ENCODE measurements at places on chromosomes 3 and 15.

DNA sequence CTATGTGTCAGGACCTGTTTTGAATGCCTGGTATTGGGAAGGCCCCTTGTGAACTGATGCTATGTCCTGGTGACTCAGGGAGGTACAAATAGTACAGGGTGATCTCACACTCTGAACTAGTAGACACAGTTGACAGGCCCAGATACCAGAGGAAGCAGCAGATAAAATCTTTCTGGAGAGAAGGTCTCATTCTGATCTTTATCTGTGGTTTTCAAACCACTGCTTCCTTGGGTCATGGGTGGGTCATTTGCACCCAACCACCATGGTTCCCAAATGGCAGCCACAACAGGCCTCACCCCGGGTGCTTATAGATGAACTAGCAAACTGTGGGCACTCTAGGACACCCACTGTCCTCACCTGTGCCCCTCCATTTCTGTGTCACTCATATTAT lies 43.4 kb downstream of the PXYLP1 start:
- no peak for DNase-seq

GRCh38 chr3:16407366-16407765 lies 106.1 kb downstream of the RFTN1 start:
- DNase-seq: no peak

- no peak for DNase-seq
These were observed 97.4 kb downstream of the SLC9A9 start for GRCh38 chr3:143750841-143751240.

DNA sequence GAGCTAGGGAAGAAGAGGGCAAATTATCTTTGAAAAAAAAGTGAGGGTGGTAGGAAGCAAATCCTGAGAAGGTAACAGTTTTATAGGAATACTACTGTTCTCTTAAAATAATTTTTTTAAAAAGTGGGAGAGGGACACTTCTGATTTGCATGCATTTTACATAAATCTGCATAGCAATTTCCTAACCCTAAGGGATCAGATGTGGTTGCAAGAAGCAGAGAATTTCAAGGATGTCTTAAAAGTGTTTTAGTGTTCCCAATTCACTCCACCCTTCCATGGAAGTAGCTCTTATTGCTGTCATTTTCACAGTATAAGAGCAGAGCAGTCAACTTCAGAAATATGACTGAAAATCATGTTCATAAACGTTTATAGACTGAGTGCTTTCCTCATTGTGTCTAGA lies 27.8 kb upstream of the RIOX2 start:
- no peak for DNase-seq

GRCh38 chr3:9352917-9353752 lies 9.7 kb upstream of the THUMPD3 start:
- DNase-seq: peak; percentile 22

- DNase-seq: no peak
These were observed 163.2 kb downstream of the MAGI1 start for GRCh38 chr3:65875393-65876027.

- peak; percentile 100 for DNase-seq
These were observed at the start of gene MELTF for GRCh38 chr3:197029511-197030167. Gene MELTF, minus strand, starts transcription at chr3:197029817. Its CDS starts 115 bp downstream, at chr3:197029702.

DNA sequence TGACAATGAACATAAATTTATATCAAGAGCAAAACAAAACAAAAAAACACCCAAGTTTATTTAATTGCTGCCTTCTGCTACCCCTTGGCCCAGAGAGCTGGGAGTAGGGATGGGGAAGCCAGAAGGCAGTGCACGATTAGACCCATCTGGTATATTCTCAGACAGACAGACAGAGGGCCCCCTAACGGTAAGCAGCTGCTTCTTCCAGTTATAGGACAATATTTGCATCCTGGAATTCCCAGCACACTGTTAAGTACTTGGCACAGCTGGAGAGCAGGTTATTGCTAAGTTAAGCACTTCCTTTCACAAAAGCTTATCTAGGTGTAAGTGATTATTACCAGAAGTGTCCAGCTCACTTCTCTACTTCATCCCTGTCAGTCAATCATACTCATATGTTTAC lies 39.3 kb downstream of the C2CD4B start:
- no peak for DNase-seq

DNA sequence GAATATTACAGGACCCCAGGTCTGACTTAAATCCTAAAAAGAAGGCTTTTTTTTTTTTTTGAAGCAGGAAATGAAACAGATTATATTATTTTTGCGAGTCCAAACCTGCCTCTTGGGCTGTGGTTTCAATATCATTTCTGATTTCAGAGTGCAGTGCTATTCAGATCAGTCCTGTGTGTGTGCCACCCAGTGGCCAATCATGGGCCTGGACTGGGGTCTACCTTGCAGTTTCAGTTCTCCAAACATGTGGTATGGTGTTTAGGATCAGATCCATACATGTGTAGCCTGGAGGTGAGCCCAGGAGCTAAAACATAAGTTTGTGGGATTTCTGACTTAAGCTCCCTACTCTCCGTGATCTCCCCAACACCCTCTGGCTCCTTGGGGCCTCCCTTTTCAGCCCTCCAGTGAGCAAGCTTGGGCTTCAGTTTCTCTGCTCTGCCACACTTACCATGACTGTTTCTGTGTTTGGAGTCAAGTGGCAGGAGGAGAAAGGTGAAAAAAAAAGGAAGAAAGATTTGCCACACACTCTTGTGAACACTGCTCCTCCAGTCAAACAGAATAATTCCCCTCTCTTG lies 12.1 kb upstream of the THSD4 start:
- no peak for DNase-seq

DNA sequence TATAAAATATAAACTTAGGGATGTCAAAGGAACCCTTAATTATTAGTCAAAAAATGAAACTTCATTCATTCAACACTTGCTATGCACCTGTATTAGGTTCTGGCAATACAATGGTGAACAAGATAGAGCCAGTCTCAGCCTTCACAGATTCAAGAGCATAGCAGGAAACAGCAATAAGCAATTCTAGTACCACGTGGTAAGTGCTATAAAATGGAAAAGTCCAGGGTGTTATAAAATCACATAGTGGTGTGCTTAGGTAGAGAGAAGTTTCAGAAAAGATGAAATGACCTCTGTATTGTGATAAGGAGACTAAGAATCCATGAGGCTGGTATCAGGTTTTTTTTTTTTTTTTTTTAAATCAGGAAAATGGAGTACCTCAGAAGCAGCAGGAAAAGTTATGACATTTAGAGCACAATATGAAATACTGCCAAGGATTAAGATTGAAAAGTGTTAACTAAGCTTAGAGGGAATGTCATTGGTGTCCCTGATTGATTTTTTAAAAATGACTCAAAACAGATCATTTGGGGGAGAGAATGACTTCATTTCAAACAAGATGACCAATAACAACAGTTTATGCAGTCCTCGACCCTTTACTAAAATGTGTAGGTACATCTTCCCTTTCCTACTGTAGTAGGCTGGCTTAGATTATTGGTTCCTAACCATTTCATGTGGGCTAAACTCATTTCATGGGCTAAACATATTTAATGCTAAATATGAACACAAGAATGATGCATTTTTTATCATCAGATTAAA lies 5.0 kb downstream of the TOMM70 start:
- no peak for DNase-seq

DNA sequence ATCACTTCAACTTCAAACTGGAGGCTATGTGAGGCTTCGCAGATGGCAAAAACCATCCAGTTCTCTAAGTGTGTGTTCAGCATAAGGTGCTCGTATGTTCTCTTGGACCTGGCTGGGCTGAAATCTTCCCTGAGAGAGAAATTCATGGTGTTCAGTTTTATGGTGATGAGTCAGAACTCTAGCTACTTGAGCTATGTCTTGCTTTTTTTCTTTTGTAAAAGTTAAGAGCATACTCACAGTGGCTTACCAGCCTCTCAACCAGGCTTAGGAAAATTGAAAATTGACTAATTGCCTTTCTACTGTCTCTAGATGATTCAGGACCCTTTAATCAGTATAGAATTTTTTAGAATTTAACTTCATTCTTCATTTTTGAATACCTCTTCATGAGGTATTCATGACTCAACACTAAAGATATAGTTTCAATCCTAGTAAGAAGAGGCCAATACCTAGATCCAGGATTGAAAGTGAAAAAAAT lies 617.5 kb downstream of the TBL1XR1 start:
- no peak for DNase-seq

All from GM12891 (cell line).